Nephron progenitor cell (in vitro differentiated cells): ENCODE measurements at places on chromosomes 1 and 21.
A peak's percentile ranks its signal among the peaks of the same experiment; 100 is the strongest.

DNA sequence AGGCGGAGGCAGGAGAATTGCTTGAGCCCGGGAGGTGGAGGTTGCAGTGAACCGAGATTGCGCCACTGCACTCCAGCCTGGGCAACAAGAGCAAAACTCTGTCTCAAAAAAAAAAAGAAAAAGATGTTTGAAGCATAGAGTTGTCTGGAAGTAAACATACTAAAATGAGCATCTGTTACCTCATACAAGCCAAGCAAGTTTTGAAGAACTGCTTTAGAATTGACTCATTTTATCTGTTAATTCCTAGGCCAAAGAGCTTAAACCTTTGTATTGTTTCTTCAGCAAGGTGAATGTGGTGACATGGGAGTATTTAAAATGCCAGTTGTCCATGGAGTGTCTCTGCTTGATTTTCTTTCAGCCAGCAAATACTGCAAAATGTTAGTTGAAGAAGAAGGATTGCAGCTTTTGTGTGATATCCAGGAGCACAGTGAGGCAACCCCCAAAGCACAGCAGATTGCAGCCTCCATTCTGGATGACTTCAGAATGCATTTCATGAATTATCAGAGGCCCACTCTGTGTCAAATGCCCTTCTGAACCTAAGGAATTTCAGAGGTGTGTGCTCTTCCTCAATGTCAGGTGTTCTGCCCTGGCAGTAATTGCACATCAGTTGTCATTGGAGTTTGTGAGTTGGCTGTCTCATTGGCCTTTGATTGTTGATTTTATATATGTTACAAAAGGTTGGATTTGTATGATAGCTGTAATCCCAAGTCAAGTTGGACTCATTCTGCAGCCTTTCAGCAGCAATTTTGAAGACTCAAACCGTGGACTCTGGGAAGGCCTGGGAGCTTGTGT is 28.9 kb downstream of the ECHDC2 start:
- no peak overlapping the region for H3K4me3 ChIP-seq
- no peak for DNase-seq
- no peaks in the 10 kb centered on the region for H3K36me3 ChIP-seq
- H3K4me1 ChIP-seq = peaks cover 14% of the 10 kb centered on the region
- no peaks in the 10 kb centered on the region for H3K27me3 ChIP-seq
- no peak overlapping the region for H3K27ac ChIP-seq

DNA sequence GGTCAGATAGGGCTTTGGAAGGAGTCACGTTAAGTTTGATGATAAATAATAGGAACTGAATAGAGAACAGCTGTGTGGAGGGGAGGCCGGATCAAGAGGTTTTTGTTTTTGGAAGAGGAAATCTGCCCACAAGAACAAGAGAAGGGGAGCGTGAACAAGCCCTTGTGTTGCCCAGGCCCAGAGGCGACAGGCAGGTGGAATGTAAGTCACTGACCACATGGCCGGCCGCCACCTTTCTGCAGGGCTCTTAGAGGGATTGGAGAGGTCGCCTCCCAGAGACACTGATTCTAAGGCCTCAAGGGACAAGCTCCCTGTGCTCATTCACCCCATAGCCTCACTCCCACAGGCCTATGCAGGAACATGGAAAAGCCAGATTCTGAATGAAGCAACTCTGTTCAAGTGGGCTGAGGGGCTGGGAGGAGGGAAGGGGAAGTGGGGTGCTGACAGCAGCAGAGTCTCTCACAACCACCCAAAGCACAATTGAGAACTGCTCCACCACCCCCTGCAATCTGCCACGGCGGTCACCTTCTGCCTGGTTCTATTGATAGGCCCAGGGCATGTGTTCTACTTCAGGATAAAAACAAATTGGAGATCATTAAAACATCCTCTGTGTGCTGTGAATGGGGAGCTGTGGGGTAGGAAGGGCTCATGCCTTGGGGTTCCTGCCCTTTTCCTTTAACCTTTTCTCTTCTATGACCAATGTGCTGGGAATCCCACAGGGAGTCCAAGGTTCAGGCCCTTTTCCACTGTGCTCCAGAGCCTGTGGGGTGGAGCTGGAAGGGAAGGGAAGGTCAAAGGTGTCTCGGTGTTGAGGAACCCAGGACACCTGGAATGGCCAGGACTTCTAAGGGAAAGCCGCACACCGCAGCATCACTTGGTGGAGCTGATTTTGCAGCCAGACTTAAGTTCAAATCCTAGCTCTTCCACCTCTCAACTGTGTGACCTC is 63.3 kb upstream of the PARP1 start:
- H3K27ac ChIP-seq = no peak overlapping the region
- no peaks in the 10 kb centered on the region for H3K36me3 ChIP-seq
- no peak for DNase-seq
- H3K27me3 ChIP-seq = peaks cover 10% of the 10 kb centered on the region

DNA sequence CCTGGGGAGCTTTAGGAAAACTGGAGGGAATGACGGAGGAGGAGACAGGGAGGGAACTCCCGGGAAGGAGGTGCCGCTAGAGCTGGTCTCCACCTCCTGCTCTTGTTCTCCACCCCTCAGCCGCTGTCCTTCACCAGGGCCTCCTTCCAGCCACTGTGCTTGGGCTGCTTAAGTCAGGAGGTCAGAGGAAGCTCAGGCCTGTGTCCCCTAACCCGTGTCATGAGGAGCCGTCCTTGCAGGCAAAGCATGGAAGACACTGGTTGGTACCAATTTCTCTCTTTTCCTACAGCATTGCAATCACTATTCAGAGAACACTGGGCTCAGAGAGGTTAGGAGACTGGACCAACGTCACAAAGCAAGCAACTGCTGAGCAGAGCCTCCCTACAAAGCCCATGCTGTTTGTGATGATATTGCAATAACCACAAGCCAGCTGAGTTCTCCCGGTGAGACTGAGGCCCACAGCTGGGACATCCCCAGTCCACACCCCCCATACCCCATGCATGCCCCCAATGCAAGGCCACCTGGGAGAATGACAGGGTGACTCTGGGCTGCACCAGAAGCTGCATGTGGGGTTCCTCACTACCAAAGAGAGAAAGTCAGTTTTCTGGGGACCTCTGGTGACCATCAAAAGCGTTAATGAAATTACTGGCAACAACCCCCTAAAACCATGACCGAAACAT is 427.5 kb downstream of the NPHP4 start:
- H3K27ac ChIP-seq = no peak overlapping the region
- no peak for DNase-seq
- no peaks in the 10 kb centered on the region for H3K36me3 ChIP-seq
- H3K4me1 ChIP-seq = peaks cover 12% of the 10 kb centered on the region
- H3K4me3 ChIP-seq = no peak overlapping the region

- no peak for DNase-seq
- peaks cover 32% of the 10 kb centered on the region for H3K4me1 ChIP-seq
- no peaks in the 10 kb centered on the region for H3K27me3 ChIP-seq
- no peak overlapping the region for H3K27ac ChIP-seq
Observed at GRCh38 chr21:31128234-31128633, 90.0 kb upstream of the KRTAP19-8 start.

GRCh38 chr1:12078938-12079861 is 16.1 kb downstream of the TNFRSF8 start:
- peaks cover 6% of the 10 kb centered on the region for H3K36me3 ChIP-seq
- H3K27me3 ChIP-seq = peaks cover 10% of the 10 kb centered on the region
- DNase-seq = peak; percentile 71
- H3K27ac ChIP-seq = no peak overlapping the region

GRCh38 chr1:167984886-167985489 is 48.1 kb upstream of the MPC2 start:
- no peak overlapping the region for H3K4me3 ChIP-seq
- H3K36me3 ChIP-seq = peaks cover 69% of the 10 kb centered on the region
- DNase-seq = no peak
- no peaks in the 10 kb centered on the region for H3K4me1 ChIP-seq
- H3K27ac ChIP-seq = peak overlapping the region; percentile 93

DNA sequence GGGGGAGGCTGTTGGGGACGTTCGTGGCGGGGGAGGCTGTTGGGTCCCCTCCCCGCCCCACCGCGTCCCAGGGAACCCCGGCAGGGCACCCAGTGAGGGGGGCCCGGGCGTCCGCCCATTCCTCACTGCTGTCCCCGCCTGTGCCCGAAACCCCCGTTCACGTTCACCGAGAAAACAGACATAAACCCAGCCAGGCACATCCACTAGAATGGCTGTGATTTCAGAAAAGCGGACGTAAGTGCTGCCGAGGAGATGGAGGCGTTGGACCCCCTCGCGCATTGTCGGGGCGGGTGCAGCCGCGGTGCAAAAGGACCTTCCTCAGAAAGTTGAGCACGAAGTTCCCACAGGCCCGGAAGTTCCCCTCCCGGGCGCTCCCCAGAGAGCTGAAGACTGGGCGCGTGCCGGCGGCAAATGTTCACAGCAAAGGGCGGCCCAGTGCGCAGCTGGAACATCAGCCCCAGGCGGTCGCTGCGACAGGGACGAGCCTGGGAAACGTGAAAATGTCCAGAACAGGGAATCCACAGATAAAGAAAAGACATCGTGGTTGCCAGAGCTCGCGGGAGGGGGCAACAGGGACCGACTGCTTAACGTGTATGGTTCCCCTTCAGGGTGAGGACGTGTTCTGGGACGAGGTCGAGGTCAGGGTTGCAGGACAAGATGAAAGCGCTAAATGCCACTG is 18.5 kb upstream of the SAMD11 start:
- peaks cover 5% of the 10 kb centered on the region for H3K36me3 ChIP-seq
- peak; percentile 64 for DNase-seq
- H3K4me1 ChIP-seq = peaks cover 36% of the 10 kb centered on the region

DNA sequence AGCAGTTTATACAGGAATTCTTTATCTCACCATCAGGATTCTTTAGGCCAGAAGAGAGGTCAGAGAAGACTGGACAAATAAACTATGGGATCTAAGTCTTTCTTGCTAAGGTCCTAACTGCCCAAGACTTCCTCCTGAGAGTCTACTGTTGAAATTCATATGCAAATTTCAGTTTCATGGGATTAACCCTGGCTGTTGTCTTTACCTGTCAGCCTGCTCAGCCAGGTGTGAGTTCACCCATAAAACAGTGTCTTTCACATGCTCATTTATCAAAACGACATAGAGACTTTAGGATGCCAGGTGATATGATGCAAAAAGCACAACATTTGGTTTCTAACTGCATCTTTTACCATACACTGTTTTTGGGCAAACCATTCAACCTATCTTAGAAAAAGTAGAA is 211.0 kb downstream of the PDE4B start:
- no peak overlapping the region for H3K4me3 ChIP-seq
- H3K4me1 ChIP-seq = no peaks in the 10 kb centered on the region
- H3K27me3 ChIP-seq = peaks cover 58% of the 10 kb centered on the region
- H3K36me3 ChIP-seq = no peaks in the 10 kb centered on the region
